Ecto neural progenitor cell (in vitro differentiated cells): ENCODE measurements at places on chromosomes 5 and 9.
A peak's percentile ranks its signal among the peaks of the same experiment; 100 is the strongest.

GRCh38 chr9:68978066-68978465, 35.8 kb downstream of the PRKACG start:
- no peak for DNase-seq

- peak; percentile 39 for DNase-seq
Measured at GRCh38 chr5:132389585-132390286, 20.2 kb downstream of the SLC22A5 start.

DNA sequence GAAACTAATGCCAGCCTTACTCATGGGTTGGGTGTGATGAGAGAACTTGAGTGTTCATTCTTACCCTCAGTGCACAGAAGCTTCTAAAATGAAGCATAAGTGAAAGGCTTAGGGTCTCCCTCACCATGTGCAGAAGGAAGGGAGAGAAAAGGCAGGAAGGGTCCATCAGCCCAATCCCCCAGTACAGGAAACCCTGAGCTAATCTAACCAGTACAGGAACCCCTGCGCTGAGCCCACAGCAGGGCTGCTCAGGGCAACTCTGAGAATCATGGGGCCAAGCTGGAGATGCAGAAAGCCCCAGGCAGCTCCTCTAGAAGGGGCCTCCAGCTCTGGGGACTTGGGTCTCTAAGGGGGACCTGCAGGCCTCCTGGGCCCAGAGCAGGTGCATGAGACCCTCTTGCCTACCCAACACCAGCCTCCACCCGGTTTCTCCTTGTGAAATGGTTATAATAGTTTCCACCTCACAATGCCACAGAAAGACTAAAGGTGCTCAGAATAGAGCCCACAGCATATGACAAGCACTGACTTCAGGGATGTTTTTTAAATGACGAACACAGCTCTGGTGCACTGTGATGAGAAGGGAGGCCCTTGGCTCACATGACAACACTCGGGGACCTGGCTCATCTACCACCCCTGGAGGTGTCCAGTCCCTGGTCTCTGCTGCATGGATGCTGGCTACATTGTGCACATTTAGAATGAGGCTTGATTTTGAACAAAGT, 190.1 kb downstream of the ACTL7B start:
- DNase-seq: peak; percentile 24

DNA sequence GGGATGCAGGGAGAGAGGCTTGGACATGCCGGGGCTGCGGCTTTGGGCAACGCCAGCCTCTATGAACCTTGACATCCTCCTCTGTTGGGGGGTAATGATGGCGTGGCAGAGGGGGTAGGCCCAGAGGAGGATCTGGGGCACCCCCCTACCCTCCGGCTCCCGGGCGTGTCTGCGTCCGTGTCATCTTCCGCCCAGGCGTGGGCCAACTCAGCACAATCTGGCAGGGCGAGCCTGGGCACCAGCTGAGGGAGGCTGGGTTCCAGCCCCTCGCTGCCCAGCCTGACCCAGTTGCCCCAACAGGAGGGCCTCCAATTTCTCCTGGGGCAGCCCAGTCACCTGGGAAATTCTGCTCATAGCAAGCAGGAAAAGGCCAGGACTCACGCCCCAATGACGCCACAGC, 62.9 kb upstream of the IL17B start:
- DNase-seq: no peak

- no peak for DNase-seq
Measured at GRCh38 chr5:107369622-107370021, 301.1 kb downstream of the EFNA5 start.

- no peak for DNase-seq
Measured at GRCh38 chr5:91182763-91183162, 200.4 kb downstream of the ARRDC3 start.

- DNase-seq: no peak
Measured at GRCh38 chr9:84266087-84266561, 74.4 kb downstream of the SLC28A3 start.

DNA sequence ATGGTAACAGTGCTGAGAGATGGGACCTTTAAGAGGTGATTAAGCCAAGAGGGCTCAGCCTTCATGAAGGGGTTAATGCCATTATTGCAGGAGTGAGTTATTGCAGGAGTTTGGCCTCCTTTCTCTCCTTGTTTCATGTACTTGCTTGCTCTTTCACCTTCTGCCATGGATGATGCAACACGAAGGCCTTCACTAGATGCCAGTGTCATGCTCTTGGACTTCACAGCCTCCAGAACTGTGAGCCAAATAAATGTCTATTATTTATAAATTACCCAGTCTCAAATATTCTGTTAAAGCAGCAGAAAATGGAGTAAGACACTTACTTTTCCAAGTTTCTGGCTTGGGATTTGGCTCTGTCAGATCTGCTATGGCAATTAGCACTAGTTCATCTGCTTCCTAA, 38.4 kb upstream of the RECK start:
- DNase-seq: no peak

GRCh38 chr9:129898185-129898584, 62.9 kb downstream of the USP20 start:
- no peak for DNase-seq

GRCh38 chr9:121360601-121361374, 9.3 kb downstream of the STOM start:
- DNase-seq: no peak

DNA sequence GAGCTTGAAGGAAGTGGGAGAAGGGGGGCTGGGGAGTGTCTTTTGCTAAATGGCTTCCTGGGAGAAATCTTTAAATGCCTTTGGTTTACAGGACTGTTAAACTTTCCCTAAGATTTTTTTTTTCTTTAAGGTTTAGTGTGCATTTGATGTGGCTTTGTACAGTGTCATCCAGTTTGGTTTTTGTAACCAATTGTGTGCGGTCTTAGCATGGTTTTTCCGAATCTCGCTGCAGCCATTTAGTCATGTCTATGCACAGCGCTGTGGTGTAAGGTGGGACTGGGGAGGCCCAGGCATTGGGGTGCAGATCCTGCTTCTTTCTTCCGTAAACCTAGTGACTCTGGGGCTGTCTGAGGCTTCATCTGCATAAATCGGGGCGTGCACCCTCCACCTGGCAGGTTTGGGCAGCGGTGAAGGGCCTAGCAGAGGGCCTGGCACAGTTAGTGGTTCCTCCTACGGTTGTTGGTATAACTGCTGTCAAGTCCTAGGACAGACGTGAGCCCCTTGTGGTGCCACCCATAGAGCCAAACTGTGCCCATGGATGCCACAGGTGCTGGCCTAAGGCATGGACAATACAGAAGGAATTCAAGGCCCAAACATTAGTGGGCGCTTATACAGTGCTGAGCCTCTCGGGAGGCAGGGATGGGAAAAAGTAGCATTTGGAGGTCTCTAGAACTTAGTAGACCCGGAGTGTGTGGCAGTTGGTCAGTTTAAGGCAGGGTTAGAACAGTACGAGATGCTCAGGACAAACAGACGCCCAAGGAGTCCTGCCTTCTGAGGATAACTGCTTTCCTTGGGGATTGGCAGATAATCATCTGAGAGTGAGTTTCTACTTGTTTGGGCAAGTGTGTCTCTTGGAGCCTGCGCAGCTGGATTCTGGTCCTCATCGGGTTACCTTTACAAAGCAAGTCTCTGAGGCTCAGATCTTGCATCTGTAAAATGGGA, 1.5 kb downstream of the PRRC2B start:
- no peak for DNase-seq

- no peak for DNase-seq
Measured at GRCh38 chr5:39822020-39822419, 397.2 kb upstream of the DAB2 start.

- no peak for DNase-seq
Measured at GRCh38 chr9:25808554-25808953, 130.3 kb upstream of the TUSC1 start.

DNA sequence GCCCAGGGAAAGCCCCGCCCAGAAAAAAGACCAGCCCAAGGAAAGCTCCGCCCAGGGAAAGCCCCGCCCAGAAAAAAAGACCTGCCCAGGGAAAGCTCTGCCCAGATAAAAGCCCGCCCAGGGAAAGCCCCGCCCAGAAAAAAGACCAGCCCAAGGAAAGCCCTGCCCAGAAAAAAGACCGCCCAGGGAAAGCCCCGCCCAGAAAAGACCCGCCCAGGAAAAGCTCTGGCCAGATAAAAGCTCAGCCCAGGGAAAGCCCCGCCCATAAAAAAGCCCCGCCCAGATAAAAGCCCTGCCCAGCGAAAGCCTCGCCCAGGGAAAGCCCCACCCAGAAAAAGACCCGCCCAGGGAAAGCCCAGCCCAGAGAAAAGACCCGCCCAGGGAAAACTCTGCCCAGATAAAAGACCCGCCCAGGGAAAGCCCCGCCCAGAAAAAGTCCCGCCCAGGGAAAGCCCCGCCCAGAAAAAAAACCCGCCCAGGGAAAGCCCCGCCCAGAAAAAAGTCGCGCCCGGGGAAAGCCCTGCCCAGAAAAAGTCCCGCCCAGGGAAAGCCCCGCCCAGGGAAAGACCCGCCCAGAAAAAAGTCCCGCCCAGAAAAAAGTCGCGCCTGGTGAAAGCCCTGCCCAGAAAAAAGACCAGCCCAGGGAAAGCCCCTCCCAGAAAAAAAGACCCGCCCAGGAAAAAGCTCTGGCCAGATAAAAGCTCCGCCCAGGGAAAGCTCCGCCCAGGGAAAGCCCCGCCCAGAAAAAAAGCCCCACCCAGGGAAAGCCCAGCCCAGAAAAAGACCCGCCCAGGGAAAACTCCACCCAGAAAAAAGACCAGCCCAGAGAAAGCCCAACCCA, 11.9 kb downstream of the GRIN1 start:
- DNase-seq: no peak
